NCI-H446 treated with DMSO at 0.1 percent for 48 hours (cell line): ENCODE measurements at places on chromosomes 5 and 9.

DNA sequence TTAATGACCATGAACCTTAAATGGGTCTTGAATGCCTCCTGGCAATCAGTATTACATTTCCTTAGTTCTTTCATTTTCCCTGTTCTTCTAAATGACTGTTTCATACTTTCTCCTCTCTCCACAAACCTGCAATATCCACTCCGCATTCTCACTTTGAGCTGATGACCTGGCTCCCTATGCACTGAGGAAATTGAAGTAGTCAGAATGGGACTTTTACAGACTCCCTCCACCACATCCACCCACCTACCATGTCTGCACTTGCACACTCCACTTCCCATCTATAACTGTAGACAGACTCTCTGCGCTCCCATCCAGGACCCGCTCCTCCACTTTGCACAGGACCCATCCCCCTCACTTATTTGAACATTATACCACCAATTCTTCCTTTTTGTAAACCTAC, 36.2 kb upstream of the GZMA start:
- DNase-seq, result no peak

DNA sequence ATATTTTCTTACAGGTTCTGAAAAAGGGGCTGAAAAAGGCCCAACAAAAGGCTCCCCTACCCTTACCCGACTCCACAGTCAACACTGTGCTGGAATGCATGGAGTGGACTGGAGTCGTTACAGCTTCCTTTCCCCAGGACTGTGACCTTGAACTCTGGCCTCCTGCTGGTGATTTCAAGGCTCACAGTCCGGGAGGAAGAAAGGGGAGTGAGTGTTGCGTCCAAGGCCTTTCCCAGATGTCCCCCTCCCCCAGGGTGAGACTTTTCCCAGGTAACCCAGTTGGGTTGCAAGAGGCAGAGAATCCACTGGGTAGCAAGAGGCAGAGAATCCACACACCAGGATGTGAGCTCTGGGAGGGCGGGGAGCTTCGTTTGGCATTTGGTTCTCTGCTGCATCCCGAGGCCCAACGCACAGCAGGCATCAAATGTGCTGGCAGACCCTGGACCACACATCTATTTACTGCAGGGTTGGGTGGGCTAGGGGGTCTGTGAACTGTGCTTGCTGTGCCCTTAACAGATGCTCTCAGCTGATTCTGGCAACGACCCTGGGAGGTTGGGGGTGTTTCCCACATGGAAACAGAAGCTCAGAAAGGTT, 37.5 kb downstream of the FABP6 start:
- no peak for DNase-seq

DNA sequence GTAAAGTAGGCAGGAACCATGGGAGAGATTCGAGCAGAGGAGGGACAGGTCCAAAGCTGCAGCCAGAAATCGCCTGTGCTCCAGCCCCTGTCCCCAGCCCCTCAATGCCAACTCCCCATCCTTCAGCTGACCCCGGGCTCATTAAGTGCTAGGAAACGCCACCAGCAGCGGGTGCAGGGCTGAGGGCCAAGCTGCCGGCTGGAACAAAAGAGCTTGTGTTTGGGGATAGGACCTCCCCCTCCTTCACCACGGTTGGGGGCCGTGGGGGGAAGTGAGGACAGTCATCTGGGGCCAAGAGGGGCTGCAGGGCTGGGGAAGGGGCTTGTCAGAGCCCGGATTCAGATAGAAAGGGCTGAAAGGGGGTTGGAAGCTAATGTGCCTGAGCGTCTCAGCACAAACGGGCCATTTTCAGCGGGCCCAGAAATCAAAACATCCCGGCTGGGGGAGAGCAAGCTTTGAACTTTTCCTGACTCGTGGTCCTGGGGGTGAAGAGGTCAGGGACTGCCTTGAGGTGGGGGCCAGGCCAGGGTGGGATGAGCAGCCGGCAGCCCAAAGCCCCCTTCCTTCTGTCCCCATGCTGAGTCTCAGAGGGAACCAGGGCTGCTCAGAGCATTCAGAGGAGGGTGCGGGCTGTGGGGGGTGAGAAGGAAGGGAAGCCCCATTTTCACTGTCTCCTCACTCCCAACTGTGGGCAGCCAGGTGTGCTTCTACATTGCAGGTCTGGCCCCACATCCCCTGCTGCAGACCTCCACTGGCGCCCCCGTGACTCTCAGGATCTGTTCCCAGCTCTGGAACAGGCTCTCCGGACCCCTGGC, 69.4 kb upstream of the DAB2IP start:
- DNase-seq, result no peak

DNA sequence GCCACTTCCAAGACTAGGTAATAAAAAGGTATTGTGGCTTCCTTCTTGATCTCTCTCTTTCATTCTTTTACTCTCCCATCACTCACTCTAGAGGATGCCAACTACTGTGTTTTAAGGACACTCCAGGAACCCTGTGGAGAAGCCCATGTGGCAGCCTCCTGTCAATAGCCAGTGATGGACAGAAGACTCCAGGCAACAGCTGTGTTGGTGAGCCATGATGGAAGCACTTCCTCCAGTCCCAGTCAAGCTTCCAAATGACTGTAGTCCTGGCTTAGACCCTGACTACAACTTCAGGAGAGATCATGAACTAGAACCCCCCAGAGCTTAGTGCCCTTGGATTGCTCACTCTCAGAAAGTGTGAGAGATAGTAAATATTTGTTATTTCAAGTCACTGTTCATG, 123.9 kb downstream of the PPP2R2B start:
- no peak for DNase-seq

DNA sequence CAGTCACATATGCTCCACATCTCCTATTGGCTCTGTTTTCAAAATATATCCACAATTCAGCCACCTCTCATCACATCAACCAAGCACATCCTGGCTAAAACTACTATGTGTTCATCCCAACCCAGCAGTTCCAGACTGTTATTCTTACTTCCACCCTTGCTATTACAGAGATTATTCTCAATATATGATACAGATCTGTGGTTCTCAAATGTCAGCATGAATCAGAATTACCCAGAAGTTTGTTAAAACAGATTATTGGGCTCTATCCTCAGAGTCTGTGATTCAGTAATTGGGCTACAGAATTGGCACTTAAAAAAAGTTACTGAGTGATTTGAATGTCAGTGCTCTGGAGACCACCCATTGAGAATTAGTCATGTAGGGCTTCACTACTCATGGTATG, 78.8 kb upstream of the IZUMO3 start:
- no peak for DNase-seq

DNA sequence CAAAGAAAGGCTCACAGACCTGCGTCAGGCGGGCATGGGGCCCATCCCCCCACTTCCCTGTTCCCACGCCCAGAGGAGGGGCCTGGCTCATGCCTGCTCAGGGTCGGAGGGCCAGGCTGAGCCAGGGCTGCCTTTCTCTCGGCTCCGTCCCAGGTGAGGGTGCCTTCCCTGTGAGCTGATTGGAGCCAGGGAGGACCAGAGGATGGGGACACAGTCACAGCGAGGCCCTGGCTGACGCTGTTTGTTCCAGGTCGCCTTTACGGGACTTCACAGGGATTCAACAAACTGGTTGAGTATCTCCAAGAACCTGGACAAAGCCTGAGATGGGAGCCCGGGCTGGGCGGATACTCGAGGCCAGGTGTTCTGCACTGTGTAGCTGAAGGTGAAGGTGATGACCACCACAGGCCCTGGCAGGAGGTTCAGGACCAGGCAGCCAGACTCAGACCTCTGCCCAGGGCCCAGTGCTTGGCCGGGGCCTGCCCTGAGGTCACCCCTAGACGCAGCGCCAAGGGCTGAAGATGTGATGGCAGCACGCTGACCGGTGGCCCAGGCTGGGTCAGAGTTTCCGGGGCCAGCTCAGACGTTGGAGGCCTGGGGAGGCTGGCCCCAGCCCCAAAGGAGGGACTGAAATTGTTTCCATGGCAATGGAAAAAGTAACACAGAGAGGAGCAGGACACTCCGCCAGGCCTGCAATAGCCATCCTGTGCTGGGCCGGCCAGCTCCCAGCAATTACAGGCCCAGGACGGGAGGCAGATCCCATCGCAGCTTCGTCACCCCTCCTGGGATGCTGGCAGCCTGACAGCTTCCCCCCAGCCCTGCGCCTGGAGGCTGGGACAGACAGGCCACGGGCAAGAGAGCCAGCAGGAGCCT, 65.3 kb upstream of the ADAMTS2 start:
- DNase-seq, result no peak

DNA sequence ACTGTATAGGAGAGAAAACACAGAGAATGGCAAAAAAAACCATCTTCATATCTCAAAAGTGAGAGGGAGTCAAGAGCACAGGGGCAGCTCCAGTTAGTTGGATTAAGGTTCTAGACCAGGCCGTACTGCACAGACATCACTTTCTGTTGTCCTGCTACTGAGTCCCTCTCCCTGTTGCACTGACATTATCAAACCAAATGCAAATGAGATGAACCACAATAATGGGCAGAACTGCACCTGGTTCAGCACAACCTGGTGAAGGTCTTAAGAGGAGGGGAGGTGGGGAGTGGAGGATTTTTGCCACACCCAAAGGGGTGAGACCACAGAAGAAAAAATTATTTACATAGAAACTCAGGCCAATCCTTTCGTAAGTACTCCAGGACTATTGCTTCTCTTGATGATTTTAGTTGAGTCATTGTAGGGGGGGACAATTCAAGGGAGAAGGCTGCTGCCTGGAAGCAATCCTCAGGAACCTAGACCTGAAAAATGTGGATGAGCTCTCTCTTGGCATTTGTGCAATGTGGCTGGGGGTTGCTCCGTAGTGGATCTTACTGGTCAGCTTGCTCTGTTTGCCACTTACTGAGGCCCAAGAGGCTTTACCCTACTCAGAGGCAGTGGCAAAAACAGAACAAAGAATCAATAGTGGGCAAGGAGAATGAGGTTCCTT, 94.5 kb upstream of the PPP1R2B start:
- DNase-seq, result no peak

GRCh38 chr5:115028557-115028956, 141.2 kb downstream of the TRIM36 start:
- no peak for DNase-seq

GRCh38 chr9:114003758-114004157, 74.3 kb downstream of the AMBP start:
- DNase-seq, result no peak

DNA sequence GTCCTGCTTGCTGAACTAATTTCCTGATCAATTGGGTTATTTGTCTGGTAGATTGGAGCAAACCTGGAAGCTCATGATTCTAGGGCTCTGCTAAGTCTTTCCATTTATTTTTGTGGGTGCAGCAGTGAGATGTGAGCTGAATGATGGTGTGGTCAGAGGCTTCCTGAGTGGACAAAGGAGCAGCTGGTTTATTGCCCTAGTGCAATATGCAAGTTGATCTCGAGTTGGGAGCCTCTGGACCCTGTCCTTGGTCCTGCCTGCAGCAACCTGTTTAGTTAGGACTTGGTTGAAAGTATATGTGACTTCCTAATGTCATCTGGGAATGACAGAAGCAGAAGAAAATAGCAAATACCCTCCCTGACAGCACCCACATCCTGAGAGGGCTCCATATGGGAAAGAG, 4.2 kb upstream of the UNC5A start:
- DNase-seq, result no peak

GRCh38 chr5:154059039-154059430, 20.3 kb downstream of the MFAP3 start:
- DNase-seq, result no peak

GRCh38 chr5:59586841-59587240, 306.7 kb downstream of the PDE4D start:
- DNase-seq, result no peak

DNA sequence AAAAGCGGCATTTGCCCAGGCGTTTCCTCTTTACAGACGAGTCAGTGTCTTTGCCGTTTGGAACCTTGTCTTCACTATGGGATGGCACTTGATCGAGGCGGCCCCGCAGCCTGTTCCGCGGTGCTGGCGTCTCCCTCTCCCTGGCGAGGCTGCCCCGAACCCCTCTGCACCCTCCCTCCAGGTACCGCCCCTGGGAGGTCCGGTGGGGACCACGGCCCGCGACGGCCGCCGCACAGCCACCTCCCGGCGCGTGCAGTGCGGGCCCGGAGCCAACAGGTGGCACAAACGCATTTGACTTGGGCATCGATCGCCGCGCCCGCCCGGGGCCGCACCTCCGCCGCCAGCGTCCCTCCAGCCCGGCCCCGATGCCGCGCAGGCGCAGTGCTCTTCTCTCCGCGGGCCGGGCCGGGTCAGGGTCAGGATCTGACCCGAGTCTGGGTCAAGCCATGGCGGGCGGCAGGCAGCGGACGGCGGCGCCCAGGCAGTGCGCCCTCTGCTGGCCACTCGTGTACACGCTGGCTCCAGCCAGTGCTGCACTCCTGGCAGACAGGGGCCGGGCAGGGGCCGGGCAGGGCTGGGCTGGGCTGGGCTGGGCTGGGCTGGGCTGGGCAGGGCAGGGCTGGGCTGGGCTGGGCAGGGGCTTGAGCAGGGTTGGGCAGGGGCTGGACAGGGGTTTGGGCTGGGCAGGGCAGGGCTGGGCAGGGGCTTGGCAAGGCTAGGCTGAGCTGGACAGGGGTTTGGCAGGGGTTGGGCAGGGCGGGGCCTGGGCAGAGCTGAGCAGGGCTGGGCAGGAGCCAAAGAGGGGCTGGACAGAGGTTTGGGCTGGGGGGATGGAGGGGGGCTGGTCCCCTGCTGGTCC, 155.8 kb upstream of the IRX4 start:
- no peak for DNase-seq

GRCh38 chr5:116865651-116866050, 291.0 kb upstream of the SEMA6A start:
- DNase-seq, result no peak

DNA sequence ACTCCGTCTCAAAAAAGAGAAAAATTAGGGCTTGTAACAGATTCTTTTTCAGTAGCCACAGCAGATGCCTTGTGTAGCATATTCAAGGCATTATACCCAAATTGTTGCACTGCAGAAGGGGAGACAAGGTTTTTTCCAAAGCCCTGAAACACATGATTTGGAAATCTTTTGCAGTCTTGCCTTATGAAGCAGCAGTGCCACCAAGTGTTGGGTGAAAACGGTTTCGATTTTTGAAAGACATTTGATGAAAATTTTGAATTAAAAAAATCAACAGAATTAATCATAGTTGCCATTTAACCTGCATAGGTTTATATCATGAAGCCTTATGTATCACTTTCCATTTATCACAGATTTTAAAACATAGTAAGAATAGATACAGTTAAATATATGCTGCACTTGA, 479.5 kb downstream of the TAF11L14 start:
- DNase-seq, result peak; percentile 45

- DNase-seq, result no peak
Observed at GRCh38 chr5:56985936-56986625, 34.2 kb upstream of the MIER3 start.
